ENCODE measurements at places on chromosomes 3 and 15.

DNA sequence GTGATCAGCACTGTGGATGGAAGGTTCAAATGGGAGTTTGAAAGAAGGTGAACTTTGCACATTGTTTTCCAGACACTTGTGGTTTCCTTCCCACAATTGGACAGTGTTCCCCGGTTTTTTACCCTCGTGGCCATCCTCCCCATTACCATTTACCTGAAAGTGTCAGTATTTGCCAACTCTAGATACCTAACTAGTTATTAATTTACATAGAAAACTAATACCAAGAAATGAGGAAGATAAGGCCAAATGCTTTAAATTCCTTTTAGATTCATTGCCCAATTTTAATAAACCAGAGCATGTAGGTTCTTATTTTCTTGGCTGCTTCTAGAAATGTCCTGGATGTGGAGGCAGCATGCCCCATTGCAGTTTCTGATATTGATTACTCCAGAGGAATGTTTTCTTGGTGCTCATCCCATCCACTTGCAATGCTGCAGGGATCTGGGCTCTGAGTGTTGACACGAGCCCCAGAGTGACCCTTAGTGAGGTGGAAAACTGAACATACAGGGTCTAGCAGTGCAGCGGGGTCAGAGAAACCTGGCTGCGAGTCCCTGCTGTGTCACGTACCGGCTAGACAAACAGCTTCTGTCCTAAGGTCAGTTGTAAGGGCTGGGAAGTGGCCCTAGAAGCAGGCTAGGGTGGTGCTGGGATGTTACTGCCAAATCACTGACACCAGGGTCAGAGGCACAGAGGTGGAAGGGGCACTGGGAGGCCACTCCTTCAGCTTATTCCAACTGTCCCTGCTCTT is 23.5 kb downstream of the LSM3 start:
- no peak for DNase-seq

GRCh38 chr3:152395764-152396163 is 127.0 kb downstream of the MBNL1 start:
- DNase-seq = no peak

- DNase-seq = no peak
These were observed 150.1 kb downstream of the PDZRN3 start for GRCh38 chr3:73474619-73475018.

DNA sequence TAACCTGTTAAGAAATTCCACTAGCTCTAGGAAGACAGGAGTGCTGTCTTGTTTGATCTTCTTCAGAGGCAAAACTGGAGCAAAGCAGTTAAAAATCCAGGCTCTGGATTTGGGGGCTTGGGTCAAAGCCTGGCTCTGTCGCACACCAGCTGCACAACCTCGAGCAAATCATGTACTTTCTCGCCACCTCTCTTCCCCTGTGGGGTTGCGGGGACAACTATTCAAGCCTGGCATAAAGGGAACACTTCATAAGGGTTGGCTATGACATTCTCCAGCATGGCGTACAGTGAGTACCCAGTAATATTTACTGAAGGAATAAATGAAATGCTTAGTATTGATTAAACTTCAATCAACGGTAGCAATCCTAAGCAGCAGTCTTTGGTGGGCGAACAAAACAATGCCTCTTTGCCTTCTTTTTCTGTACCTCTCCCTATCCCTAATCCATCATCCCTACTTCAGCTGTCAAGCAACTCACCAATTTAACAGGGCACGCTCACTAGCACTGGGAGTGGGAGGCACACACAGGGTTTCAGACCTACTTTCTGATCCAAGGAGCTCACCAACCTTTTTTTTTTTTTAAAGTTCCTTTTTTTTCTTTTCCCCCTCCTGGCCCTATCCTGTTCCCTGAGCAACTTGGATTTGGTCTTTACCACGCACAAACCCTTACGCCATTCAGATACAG is 33.0 kb downstream of the GNB5 start:
- DNase-seq = no peak

- no peak for DNase-seq
These were observed 61.4 kb downstream of the MGLL start for GRCh38 chr3:127760791-127761440.

DNA sequence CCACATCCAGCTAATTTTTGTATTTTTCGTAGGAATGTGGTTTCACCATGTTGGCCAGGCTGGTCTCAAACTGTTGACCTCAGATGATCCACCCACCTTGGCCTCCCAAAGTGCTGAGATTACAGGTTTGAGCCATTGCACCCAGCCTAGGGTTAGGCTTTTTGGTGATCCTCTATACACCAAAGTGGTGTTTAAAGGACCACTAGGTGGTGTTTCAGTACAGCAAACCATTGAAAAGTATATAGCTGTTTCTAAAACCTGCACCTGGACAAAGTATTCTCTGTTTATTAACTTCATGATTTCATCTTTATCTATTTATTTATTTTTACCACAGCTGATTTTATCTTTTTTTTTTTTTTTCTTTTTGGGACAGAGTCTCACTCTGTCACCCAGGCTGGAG is 68.4 kb downstream of the MINDY2 start:
- peak; percentile 72 for DNase-seq

DNA sequence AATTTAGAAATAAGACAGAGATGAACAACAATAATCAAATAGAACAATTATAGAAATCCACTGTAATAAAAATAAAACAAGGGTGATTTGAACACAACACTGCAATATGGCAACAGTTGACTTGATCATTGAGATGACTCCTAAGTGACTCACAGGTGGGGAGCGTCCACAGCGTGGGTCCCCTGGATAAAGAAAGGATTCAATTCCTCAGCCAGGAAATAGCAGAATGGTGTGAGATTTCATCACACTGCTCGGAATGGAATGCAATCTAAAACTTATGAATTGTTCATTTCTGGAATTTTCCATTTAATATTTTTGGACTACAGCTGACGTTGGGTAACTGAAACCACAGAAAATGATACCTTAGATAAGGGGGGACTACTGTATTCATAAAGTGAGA is 82.0 kb downstream of the CNTN3 start:
- DNase-seq = no peak

DNA sequence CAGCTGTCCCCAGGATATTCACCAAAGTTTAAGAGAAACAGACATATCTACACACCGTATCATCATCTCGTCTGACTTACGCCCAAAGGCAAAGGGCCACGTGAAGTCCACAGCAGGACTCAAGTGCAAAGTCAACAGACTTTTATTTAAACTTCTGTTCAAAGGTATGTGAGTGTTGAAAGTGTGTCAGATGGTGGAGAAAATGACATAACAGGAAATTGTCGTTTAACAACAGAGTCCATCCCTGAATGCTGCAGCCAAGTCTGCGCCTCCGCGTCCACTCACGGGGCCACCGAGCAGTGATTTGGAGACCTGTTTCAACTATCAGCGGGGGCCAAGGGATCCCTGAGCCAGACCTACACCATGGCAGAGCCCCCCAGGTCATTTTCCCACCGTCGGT is 165.6 kb downstream of the XXYLT1 start:
- no peak for DNase-seq

- DNase-seq = no peak
These were observed 565 bp upstream of the ZNF621 start for GRCh38 chr3:40524222-40524567.

DNA sequence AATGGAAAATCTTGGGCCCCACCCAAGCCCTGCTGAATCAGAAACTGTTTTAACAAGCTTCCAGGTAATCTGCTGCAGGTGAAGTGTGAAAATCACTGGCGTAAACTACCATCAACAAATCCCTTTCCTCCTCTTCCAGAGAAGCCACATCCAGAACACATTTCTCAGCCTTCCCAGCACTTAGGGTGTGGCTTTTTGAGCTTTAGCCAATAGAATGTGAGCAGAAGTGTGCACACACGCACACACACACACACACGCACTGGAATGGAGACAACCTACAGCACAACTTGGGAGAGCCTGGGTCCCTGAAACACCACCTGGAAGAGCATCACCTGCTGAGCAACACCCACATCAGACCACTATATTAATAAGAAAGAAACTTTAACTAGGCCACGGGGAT is 98.6 kb downstream of the OSBPL10 start:
- no peak for DNase-seq

DNA sequence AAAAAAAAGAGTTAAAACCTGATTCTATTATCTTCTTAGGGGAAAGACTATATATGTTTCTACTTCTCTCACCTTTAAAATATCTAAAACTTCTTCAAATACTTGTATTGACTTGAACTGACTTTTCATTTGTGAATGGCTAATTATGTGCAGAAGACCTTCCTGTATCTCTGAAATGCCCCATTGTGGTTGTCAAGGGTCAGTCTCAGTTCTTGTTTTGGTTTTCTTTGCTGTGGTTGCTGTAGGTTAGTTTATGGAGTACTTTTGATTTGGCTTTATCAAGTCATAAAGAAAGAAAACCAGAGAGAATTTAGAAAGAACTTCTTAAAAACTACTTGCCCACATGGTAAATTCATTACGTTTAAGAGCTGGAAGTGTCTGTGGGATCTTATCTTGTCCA is 345.3 kb upstream of the POU1F1 start:
- DNase-seq = no peak

- DNase-seq = peak; percentile 62
These were observed 7.7 kb downstream of the ITPKA start for GRCh38 chr15:41501191-41501917.

- no peak for DNase-seq
These were observed 166.6 kb upstream of the PDZRN3 start for GRCh38 chr3:73791356-73791755.

GRCh38 chr3:194286375-194287146 is 64.6 kb downstream of the CPN2 start:
- DNase-seq = no peak

GRCh38 chr3:30082652-30083051 is 523.7 kb upstream of the TGFBR2 start:
- no peak for DNase-seq
